ENCODE measurements at places on chromosomes 3 and 15.

- no peak for DNase-seq
Observed at GRCh38 chr15:38065721-38066345, 131.4 kb downstream of the TMCO5A start.

DNA sequence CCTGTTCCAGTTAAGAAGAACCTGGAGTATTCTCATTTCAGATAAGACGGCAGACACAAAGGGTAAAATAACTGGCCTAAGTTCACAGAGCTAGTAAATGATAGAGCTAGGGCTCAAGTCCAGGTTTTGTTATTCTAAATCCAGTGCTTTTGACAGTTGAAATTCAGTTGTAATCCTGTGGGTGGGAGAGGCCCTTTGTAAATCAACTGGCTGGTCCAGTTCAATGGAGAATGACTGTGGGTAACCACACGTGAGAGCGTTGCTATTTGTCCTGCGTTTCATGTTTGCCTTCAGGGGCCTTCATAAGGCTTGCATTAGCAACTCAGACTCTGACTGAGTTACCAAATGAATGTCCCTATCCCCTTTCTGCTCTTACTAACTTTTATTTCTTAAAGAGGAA is 24.2 kb upstream of the CD96 start:
- DNase-seq: no peak

DNA sequence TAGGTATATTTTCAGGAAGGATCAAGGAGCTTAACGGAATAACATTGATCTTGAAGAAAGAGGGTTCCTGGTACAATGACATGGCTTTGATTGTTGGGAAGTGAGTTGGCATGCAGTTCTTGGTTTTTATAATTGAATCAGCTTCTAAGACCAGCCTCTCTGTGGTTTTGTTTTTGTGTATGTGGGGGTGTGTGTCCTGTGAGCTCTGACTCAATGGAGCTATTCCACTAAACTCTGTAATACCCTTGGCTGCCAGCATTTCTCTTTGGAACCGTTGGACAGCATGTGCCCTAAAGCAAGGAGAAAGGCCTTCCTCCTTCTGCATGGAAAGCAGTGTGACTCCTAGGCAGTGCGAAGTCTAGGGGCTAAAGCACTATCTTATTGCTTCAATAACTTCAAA is 124.8 kb downstream of the EDEM1 start:
- DNase-seq: no peak

DNA sequence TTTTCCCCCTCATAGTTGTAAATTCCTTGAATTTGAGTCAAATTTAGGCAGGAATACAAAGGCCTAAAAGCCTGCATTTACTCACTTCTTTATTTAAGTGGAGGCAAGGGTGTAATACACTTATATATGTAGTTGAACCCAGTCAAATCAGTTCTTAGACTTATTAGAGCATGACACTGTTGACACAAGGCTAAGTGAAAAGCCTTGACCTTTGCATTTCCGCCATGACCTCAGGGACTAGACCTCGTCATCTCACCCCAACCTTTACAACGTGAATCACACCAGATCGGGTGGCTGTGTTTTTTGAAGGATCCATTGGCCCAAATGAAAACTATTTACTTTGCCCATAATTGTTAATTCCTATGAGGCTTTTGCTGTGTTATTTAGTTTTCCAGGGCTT is 774.4 kb downstream of the ROBO1 start:
- no peak for DNase-seq

- no peak for DNase-seq
Observed at GRCh38 chr3:133888726-133889340, 6.8 kb downstream of the RAB6B start.

- no peak for DNase-seq
Observed at GRCh38 chr3:5948084-5948483, 760.6 kb downstream of the EDEM1 start.

DNA sequence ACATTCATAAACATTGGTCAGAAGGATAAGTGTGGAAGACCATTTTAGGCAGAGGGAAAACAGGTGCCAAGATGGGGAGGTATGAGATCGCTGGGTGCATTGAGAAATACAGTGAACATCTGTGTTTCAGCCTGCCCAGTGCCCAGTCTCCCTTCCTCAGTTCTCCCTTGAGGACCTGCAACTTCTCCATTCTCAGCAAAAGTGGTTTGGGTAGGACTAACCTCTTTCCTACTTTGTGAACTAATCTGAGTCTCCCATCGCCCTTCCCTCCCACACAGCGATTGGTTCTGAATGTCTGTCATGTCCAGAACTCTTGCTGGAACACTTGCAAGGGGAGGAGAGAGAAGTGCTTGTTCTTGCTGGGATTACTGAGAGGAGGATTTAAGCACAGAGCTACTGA is 10.9 kb upstream of the CCNL1 start:
- no peak for DNase-seq

- DNase-seq: no peak
Observed at GRCh38 chr3:33826688-33827087, 28.3 kb downstream of the PDCD6IP start.

DNA sequence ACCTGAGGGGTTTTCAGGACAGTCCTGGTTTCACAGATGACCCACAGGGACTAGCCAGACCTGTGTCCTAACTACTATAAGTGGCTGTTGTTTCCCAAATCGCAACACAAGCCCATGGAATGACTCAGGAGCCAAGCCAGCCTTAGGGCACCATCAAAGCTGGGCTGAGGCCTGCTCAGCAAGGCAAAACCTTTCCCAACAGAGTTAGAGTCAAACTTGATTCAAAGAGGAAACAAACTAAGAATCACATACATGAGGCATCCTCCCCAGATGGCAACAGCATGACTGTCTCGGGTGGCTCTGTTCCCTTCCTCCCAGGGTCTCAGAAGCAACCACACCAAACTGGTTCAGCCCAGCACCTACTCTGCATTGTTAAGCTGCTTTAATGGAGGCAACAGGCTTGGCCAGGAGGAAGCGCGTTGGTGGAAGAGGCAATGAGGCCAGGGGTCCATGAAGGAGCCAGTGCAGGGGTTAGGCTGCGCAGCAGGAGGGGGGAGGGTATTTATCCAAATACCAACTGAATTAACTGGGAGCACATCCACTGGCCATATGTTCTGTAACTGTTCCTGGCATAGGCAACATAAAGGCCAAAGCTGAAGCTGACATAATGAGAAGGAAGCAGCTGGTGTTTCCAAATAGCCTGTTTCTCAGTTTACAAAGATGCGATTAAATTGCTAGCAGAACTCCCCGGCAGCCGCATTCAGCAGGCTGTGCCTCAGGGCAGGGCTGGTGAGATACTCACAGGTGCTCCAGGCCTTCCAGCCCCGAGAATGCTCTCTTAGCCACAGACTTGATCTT is 102.4 kb downstream of the LRIG1 start:
- no peak for DNase-seq

DNA sequence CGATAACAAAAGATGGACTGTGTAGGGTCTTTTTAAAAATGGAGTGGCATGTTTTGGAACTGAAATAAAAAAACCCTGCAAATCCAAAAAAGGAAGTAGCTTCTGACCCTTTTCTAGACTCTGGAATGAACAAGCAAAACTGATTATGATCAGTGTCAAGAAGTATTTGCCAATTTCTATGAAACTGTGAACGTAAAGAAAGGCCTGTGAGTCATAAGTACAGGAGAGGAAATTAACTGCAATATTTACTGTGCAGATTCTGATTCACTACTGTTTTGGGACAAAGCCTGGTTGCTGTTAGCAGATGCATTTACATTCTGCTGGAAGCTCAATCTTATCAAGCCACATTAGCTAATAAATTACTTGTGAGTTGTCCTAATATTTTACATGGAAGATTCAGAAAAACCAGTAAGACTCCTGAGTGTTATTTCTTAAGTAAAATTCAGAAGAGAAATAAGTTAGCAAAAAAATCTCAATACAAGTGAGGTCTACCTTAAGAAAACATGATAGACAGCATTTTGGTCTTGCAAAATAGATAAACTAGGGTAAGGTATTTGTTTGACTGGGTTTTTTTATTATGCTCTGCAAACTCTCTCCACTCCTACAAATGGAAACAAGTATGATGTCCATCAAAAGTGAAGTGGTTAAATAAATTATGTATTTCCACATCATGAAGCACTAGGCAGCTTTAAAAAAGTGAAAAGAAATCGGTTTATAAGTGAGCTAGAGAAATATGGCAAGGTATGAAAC is 90.2 kb upstream of the LMOD3 start:
- DNase-seq: no peak

GRCh38 chr3:108031895-108032294 is 58.9 kb downstream of the CD47 start:
- no peak for DNase-seq

DNA sequence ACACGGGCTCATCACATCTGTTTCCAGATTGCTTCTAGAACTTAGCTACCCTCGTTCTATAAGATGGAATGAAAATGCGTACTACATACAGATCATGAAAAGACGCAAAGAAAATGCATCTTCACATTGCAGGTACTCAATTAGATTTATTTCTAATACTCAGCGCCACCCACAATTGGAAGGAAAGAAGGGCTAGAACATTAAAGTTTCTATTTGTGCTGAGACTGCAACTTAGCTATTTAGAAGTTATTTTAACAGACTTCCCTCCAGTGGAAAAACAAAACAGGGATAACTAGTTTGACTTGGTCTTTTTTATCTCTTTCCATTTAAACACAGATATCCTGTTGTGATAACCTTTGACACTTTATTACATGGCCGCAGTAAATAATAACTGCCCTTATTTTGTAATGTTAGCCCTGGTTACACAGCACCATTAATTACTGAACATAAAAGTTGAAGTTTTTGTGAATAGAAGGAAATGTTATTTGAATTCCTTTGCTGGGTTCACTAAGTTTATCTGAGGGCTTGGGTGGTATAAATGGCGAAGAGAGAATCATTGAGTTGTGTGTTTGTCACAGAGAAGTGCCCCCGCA is 86.9 kb upstream of the SLC25A26 start:
- no peak for DNase-seq

DNA sequence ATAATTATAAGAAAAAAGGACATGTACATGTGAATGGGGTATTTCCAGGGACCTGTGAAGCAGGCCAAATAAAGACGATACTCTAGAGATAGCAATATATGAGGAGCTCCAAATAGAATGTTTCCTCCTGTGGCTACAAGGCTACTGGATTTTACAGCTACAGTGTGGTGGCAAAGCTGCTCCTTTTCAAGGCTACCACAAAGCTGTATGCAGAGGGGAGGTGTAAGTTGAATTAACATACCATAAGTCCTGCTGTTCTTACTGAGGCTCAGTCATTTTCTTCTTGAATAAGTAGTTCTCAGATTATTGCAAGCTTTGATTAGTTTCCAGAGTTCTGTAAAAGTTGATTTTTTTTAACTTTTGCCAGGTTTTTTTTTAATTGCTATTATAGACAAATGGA is 1184.6 kb upstream of the EPHA6 start:
- DNase-seq: no peak

DNA sequence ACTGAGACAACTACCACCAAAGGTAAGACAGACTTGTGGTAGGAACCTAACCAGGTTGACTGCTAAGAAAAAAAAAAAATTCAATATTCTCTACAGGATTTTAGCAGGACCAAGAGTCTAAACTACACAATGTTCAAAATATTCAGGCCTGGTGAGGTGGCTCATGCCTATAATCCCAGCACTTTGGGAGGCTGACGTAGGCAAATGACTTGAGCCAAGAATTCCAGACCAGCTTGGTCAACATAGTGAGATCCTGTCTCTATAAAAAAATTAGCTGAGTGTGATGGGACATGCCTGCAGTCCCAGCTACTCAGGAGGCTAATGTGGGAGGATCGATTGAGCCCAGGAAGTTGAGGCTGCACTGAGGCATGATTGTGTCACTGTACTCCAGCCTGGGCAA is 341.6 kb upstream of the WNT5A start:
- DNase-seq: no peak

GRCh38 chr3:131218196-131218595 is 163.4 kb upstream of the NUDT16 start:
- DNase-seq: peak; percentile 72

DNA sequence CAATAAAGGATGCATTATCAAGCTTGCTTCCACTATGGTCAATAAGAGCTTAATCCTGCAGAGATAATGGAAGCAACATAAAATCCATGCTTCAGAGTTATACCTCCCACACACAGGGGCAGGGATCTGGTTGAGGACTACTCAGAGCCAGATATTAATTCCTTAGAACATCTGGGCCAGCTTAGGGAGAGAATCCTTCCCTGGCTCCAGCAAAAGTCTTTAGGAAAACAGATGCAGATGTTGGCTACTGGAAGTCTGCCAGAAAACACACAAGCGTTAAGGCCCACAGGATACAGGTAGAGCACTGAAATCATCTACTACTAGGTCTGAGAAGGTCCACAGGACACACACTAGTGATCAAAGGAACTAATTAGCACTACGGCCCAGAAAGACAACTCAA is 25.2 kb downstream of the TMEM202 start:
- DNase-seq: no peak
